ENCODE measurements at places on chromosomes 7 and 10.
A peak's percentile ranks its signal among the peaks of the same experiment; 100 is the strongest.

GRCh38 chr7:80611353-80611752, 27.1 kb upstream of the CD36 start:
- H3K4me1 ChIP-seq, result no peaks in the 10 kb centered on the region
- H3K27me3 ChIP-seq, result peaks cover 3% of the 10 kb centered on the region
- no peak for DNase-seq
- H3K4me3 ChIP-seq, result no peak overlapping the region
- H3K36me3 ChIP-seq, result no peaks in the 10 kb centered on the region
- no peak overlapping the region for H3K27ac ChIP-seq

- H3K4me3 ChIP-seq, result no peak overlapping the region
- no peak for DNase-seq
- no peaks in the 10 kb centered on the region for H3K4me1 ChIP-seq
- H3K36me3 ChIP-seq, result no peaks in the 10 kb centered on the region
- H3K27ac ChIP-seq, result no peak overlapping the region
Observed at GRCh38 chr7:57211428-57212100, 79.3 kb upstream of the ZNF479 start.

DNA sequence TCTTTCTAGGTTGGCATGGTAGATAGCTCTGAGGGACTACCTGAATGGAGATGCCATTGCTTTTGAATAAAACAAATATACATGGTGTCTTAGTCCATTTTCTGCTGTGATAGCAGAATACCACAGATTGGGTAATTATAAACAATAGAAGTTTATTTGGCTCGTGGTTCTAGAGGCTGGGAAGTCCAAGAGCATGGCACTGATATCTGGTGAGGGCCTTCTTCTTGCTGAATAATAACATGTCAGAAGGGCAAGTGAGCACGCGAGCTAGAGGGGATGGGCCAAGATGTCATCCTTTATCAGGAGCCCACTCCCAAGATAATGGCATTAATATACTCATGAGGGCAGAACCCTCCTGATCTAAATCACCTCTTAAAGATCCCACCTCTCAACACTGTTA, 21.9 kb downstream of the SGPL1 start:
- H3K27me3 ChIP-seq, result no peaks in the 10 kb centered on the region
- H3K36me3 ChIP-seq, result peaks cover 46% of the 10 kb centered on the region
- H3K4me3 ChIP-seq, result no peak overlapping the region
- peaks cover 58% of the 10 kb centered on the region for H3K4me1 ChIP-seq

DNA sequence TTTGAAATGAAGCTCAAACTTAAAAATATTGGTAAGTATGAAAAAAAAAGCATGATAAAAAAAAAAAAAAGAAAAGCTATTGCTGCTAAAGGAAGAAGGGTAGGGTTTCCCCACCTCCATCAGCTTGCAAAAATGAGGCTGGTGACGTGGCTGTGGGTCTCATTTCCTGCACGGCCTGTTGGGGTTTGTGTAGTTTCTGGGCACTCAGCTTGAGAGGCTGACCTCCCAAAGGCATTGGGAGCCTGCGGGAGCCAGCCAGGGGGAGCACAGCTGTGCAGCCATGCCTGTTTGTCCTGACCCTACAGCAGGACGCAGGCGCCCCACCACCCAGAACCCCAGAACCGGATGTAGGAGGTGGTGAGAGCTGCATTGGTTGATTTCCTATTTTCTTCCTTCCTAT, 48.8 kb upstream of the CARD11 start:
- peaks cover 6% of the 10 kb centered on the region for H3K36me3 ChIP-seq
- peak overlapping the region; percentile 96 for H3K27ac ChIP-seq
- peaks cover 64% of the 10 kb centered on the region for H3K4me1 ChIP-seq
- H3K4me3 ChIP-seq, result peak overlapping the region; percentile 51
- H3K27me3 ChIP-seq, result no peaks in the 10 kb centered on the region
- DNase-seq, result peak; percentile 92

- H3K27me3 ChIP-seq, result no peaks in the 10 kb centered on the region
- no peaks in the 10 kb centered on the region for H3K4me1 ChIP-seq
- H3K4me3 ChIP-seq, result no peak overlapping the region
Observed at GRCh38 chr7:142654398-142654797, 94.9 kb upstream of the PRSS1 start.

GRCh38 chr10:35668865-35669650, 27.0 kb upstream of the FZD8 start:
- no peak overlapping the region for H3K4me3 ChIP-seq
- no peaks in the 10 kb centered on the region for H3K4me1 ChIP-seq
- DNase-seq, result no peak

- no peaks in the 10 kb centered on the region for H3K27me3 ChIP-seq
- H3K4me3 ChIP-seq, result no peak overlapping the region
- peaks cover 77% of the 10 kb centered on the region for H3K4me1 ChIP-seq
- H3K27ac ChIP-seq, result peak overlapping the region; percentile 67
- peaks cover 45% of the 10 kb centered on the region for H3K36me3 ChIP-seq
Observed at GRCh38 chr10:14534152-14534551, 203.4 kb upstream of the FRMD4A start.

DNA sequence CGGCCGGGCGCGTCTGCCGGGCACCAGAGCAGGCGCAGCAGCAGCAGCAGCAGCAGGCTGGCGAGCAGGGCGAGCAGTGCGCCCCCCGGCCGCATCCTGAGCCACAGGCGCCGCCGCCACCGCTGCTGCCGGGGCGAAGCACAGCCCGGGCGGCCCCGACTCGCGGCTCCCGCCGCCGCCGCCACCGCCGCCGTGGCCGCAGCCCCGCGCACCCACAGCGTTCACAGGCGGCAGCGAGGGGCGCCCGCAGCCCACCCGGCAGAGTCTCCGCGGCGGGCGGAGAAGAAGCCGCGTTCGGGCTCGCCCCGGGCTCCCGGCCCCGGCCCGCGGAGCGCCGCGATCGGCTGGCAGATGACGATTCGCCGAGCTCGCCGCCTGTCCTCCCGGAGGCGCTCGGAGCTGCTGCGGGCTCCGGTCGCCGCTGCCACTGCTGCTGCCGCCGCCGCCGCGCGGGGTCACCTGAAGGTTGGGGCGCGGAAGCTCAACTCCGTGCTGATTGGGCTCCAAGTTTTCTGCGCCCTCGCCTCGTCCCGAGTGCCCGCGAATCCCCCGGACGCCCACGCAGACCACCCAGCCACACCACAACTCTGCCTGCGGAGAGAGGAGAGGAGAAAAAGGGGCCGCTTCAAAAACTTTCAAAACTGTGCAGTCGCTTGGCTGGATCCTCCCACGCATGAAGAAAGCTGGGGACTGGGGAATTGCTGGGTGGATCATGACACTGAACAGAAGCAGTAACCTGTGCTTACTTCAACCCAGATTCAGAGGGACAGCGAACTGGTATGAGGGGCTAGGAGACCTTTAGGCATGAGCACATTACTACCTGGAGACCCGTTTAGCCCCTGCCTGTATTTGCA, at the start of gene ST8SIA6:
ST8SIA6 (minus strand) TSS at position 435 of the 854 bp plus-strand sequence; CDS start at position 95, 340 bp downstream.
- H3K27me3 ChIP-seq, result peaks cover 44% of the 10 kb centered on the region
- H3K36me3 ChIP-seq, result peaks cover 2% of the 10 kb centered on the region
- no peak within 1 kb of the TSS for H3K27ac ChIP-seq
- peaks cover 15% of the 10 kb centered on the region for H3K4me1 ChIP-seq
- peak; percentile 37 for DNase-seq

DNA sequence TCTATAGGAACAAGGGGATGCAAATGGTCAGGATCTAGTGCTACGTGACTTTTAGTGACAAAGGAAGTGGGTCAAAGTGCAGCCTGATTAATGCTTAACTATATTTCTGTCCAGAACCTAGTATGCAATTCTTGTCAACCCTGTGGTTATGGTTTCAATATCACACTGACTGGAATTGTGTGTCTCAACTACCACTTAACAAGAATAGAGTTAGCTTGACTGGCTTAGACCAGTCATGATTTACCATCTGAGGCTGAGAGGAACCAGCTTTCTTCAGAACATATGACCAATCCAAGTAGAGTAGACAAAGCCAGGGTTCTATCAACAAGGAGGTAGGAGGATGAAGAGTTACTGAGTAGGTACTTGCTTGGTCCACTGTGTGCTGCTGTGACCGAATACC, 54.4 kb downstream of the MYPN start:
- DNase-seq, result no peak
- no peaks in the 10 kb centered on the region for H3K36me3 ChIP-seq
- no peaks in the 10 kb centered on the region for H3K4me1 ChIP-seq
- H3K27ac ChIP-seq, result no peak overlapping the region
- H3K4me3 ChIP-seq, result no peak overlapping the region

- H3K27me3 ChIP-seq, result peaks cover 16% of the 10 kb centered on the region
- H3K36me3 ChIP-seq, result no peaks in the 10 kb centered on the region
- DNase-seq, result no peak
- H3K4me3 ChIP-seq, result no peak overlapping the region
- no peak overlapping the region for H3K27ac ChIP-seq
Observed at GRCh38 chr10:112223725-112224124, 40.2 kb upstream of the GPAM start.

GRCh38 chr10:45227456-45227855, 88.0 kb downstream of the OR13A1 start:
- H3K27ac ChIP-seq, result no peak overlapping the region
- DNase-seq, result no peak
- H3K4me1 ChIP-seq, result no peaks in the 10 kb centered on the region
- no peak overlapping the region for H3K4me3 ChIP-seq
- peaks cover 9% of the 10 kb centered on the region for H3K27me3 ChIP-seq

DNA sequence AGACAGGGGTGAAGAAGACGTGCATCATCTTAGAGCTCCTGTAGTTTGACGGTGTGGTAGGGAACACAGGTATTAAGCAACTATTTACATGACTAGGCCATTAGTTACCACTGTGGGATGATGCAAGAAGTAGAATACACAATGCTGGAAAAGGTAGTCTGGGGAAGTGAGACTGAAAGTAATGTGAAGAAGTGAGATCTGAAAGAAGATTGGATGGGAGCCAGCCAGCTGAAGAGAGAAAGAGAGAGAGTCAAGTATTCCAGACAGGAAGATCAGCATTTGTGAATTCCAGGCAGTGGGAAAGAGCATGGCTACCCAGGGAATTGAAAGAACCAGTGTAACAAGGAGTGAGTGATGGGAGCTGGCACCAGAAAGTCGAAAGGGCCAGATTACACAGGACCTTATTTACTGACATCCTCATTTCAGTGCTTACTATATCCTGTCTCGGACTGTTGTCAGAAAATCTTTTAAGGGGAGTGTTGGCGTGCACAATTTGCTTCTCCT, 4.0 kb upstream of the CFAP58 start:
- H3K36me3 ChIP-seq, result no peaks in the 10 kb centered on the region
- no peak overlapping the region for H3K4me3 ChIP-seq
- H3K4me1 ChIP-seq, result peaks cover 22% of the 10 kb centered on the region
- peaks cover 2% of the 10 kb centered on the region for H3K27me3 ChIP-seq
- no peak for DNase-seq

GRCh38 chr7:17830206-17830605, 110.1 kb downstream of the SNX13 start:
- H3K27me3 ChIP-seq, result no peaks in the 10 kb centered on the region
- no peak overlapping the region for H3K4me3 ChIP-seq
- no peaks in the 10 kb centered on the region for H3K4me1 ChIP-seq
- H3K36me3 ChIP-seq, result peaks cover 7% of the 10 kb centered on the region

DNA sequence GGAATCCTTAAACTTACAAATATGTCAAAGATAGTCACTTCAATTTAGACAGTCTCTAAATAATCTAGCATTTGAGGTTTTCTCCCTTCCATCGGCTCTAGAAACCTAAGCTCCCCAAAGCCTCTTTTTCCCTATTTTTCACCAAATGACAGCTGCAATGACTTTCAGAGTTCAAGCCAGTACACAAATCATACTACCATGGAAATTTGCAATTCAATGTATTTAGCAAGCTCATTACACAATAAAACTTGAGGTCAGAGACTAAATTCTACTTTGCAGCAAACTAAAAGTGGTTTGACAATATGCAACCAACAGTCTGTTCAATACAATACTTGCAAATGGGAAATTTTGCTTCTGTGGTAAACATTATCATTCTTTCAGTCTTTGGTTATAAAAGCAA, 80.3 kb downstream of the SKIDA1 start:
- no peaks in the 10 kb centered on the region for H3K36me3 ChIP-seq
- H3K4me1 ChIP-seq, result no peaks in the 10 kb centered on the region
- no peak overlapping the region for H3K4me3 ChIP-seq
- H3K27ac ChIP-seq, result no peak overlapping the region
- DNase-seq, result no peak
- no peaks in the 10 kb centered on the region for H3K27me3 ChIP-seq

- H3K27ac ChIP-seq, result no peak overlapping the region
- DNase-seq, result no peak
- H3K4me1 ChIP-seq, result no peaks in the 10 kb centered on the region
- no peaks in the 10 kb centered on the region for H3K27me3 ChIP-seq
Observed at GRCh38 chr10:52778511-52779392, 6.2 kb upstream of the MBL2 start.

DNA sequence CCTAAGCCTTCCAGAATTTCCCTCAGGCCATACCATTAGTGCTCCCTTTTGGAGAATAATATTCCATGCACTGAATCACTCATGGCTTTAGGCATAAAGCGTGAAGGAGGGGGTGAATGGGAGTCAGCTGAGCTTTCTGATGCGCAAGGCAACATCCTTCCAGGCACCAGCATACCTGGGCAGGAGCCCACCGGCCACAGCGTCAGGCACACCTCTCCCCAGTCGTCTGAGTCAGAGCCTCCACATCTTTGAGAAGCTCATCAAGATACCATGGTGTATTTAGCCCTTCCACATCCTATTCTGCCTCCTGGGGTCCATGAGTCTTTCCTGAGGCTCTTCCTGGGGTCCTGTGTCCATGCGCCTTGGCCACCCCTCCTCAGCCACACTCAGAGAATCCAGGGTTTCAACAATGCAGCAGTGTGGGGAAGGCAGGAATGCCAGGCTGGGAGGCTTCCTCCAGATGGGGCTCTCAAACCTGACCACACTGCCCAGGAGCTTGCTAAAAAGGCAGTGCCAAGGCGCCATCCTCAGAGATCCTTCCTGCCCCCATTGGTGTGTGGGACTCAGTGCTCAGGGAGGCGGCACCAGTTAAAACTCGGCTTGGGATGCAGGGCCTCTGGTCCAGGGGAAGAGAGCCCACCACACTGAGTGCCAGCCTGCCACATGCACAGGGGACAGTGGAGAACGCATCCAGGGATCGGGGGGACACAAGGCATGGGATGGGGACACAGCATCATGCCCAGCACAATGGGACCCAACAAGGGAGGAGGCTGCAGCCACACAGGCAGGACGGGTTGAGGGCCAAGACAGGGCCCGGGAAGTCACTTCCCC, 31.6 kb downstream of the RASGEF1A start:
- H3K36me3 ChIP-seq, result peaks cover 3% of the 10 kb centered on the region
- no peak overlapping the region for H3K4me3 ChIP-seq
- peaks cover 4% of the 10 kb centered on the region for H3K27me3 ChIP-seq
- no peak for DNase-seq

DNA sequence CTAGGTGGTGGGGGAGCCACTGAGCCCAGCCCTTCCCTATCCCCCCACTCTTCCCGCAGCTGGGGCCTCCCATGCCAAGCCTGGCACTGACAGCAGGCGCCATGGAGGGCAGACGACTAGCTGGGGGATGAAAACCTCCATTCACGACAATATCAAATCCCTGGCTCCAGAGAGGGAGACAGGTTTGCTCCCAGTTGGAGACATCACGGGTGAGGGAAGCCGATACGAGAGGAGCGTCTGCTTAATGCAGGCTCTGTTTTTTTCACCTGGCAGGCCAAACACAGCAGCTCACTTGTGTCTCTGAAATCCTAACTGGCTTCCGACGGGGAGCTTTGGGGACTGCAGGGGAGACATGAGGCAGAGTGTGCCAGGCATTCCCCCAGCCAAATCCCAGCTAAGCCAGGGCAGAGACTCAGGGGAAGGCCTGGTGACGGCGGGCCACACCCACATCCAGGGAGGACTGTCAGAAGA, 307.4 kb upstream of the ZMIZ1 start:
- no peak overlapping the region for H3K4me3 ChIP-seq
- H3K4me1 ChIP-seq, result peaks cover 30% of the 10 kb centered on the region
- DNase-seq, result no peak
- H3K27ac ChIP-seq, result no peak overlapping the region
- H3K27me3 ChIP-seq, result peaks cover 2% of the 10 kb centered on the region

Data from activated CD8-positive, alpha-beta T cell treated with anti-CD3 and anti-CD28 coated beads for 36 hours (primary cell).